ENCODE measurements at places on chromosomes 5 and 9. TPM values are rescaled to one million over a fixed set of nuclear protein-coding genes. Genes with fewer than 3 reads are reported as not detected.

Gene CA9
- 6.7 TPM for total RNA-seq

Gene PCDHB11
- total RNA-seq: 1.7 TPM

Gene EIF4EBP3
- total RNA-seq: 2.1 TPM

Gene HEMGN
- not detected for total RNA-seq

Gene LECT2
- not detected for total RNA-seq
